ENCODE measurements at places on chromosomes 4 and X. TPM values are rescaled to one million over a fixed set of nuclear protein-coding genes. Genes with fewer than 3 reads are reported as not detected.

GBA3 gene
- total RNA-seq: 9.5 TPM

IL21 gene
- not detected for total RNA-seq

PARM1 gene
- total RNA-seq: 280 TPM

FBXW7 gene
- total RNA-seq: 29.5 TPM

FDCSP gene
- total RNA-seq: not detected

TSPYL2 gene
- total RNA-seq: 6.2 TPM

TGIF2LX gene
- total RNA-seq: not detected

MAGIX gene
- total RNA-seq: 14.7 TPM

DNA sequence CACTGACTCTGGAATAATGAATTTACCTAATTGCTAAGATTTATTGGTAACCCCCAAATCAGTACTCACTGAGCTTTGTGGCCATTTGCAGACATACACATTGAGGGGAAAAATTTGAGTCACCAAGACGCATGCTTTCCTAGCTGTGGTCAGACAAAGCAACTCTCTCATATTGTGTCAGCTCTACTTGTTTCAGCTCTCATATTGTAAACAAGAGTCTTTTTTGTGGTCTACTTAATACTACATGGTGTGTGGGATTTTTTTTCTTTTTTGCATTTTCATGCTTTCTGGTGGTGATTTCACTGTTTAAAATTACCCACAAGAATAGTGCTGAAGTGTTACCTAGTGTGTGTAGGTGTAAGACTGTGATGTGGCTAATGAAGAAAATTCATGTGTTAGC, 428.2 kb upstream of the GALNT7 start:
- DNase-seq: no peak

- no peak for DNase-seq
Observed at GRCh38 chrX:618761-619450, 11.7 kb upstream of the SHOX start.

- no peak for DNase-seq
Observed at GRCh38 chr4:106056914-106057313, 161.6 kb downstream of the NPNT start.

GRCh38 chr4:154616731-154617130, 4.3 kb upstream of the FGG start:
- DNase-seq: no peak

DNA sequence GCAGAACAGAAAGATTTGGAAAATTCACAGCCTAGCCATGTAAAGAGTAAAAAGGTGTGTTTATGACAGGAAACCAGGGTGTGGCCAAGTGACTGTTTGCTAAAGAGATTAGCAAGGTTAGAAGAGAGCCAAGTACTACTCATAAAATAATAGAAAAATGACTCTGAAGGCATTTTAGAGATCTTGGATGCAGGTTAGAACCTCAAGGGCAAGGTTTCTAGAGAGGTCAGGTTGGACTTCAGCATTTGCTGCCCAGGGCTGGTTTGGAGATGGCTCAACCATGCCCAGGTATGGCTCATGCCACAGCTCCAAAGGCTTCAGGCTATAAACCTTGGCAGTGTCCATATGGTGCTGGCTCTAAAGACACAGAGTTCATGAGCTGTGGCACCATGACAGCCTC, 40.6 kb upstream of the ADGRA3 start:
- peak; percentile 58 for DNase-seq

- DNase-seq: no peak
Observed at GRCh38 chr4:189117426-189117825, 823.2 kb upstream of the FRG1 start.

DNA sequence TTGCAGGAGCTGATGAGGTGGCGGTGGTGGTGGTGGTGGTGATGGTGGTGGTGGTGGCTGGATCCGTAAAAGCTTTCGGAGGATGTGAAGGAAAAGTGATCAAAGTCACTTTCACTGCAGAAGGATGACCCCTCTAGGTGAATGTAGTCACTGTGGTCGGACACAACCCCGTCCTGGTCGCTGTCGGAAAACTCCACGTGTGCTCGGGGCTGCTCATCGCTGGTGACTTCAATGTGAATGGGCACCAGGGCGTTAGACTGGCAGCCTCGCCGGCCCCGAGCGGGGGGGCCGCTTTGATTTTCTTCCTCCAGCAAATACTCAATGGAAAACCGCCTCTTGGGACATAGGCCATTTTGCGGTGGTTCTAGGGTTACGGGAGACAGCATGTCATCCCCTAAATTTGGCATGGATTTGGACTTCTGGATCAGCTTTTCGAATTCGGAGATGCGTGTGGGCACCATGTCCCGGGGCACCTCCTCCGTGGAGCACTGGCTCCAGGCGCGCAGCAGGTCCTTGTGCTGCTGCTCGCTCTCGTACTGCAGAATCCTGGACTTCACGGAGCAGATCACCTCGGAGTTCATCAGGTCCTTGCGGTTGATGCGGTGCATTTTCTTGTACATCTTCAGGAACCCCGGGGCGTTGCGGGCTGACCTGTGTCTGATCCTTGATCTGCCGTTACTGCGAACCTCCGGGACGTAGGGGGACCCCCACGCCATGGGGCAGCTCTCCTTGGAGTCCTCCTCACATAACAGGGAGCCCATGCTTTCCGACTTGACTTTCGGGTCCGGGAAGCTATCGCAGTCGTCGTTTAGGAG, 88.3 kb upstream of the PDLIM3 start:
- no peak for DNase-seq

GRCh38 chr4:108920395-108921087, 157.7 kb upstream of the ETNPPL start:
- no peak for DNase-seq

- no peak for DNase-seq
Observed at GRCh38 chr4:132071815-132072214, 1077.3 kb upstream of the PCDH10 start.

- no peak for DNase-seq
Observed at GRCh38 chr4:3240936-3241522, 7.9 kb upstream of the MSANTD1 start.

DNA sequence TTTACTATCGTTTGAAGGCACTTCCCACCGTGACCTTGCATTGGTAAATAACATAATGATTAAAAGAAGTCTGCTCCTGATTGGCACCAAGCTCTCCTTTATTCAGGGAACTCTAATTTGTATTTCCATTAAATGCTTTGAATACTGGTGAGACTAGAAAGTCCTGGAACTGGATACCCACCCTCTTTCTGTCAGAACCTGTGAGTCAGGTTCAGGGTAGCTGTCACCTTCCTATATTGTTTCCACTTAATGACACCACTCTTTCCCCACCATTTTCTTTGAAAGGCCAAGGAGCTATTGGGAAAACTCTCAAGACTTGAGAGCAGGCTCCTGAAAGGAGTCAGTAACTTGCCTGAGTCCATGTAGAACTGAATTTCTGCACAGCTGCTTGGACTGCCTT, 55.9 kb upstream of the RASSF6 start:
- DNase-seq: no peak

DNA sequence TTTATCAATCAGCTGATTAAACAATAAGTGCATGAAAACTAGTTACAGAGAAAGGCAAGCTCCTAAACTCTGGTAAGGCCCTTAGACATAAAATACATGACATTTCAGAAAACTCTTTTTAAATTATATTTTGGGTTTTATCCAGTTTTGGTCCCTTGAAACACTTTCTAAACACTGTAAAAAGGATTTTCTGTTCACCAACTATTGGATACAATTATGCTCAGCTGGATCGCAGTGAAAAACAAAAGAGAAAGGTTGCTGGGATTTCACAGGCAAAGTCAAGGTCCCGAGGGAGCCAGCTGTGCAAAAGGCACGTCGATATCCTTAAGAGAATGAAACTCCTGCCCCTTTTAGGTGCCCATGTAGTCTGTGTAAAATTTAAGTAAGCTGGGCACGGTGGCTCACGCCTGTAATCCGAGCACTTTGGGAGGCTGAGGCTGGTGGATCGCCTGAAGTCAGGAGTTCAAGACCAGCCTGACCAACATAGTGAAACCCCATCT, 1018.4 kb upstream of the INTU start:
- no peak for DNase-seq

- DNase-seq: no peak
Observed at GRCh38 chrX:126137899-126138298, 28.2 kb downstream of the DCAF12L2 start.

- no peak for DNase-seq
Observed at GRCh38 chr4:3385711-3386420, 55.9 kb upstream of the HGFAC start.

All from colonic mucosa (tissue), 4 donors.